Activated CD4-positive, alpha-beta T cell treated with anti-CD3 and anti-CD28 coated beads, Interleukin-2, Interleukin-4, amounts not matched to agents 100 ng/mL and 50 ng/mL, durations not matched to agents 16 hours and 8 hours (primary cell): ENCODE measurements at places on chromosomes 1 and 21.
A peak's percentile ranks its signal among the peaks of the same experiment; 100 is the strongest.

DNA sequence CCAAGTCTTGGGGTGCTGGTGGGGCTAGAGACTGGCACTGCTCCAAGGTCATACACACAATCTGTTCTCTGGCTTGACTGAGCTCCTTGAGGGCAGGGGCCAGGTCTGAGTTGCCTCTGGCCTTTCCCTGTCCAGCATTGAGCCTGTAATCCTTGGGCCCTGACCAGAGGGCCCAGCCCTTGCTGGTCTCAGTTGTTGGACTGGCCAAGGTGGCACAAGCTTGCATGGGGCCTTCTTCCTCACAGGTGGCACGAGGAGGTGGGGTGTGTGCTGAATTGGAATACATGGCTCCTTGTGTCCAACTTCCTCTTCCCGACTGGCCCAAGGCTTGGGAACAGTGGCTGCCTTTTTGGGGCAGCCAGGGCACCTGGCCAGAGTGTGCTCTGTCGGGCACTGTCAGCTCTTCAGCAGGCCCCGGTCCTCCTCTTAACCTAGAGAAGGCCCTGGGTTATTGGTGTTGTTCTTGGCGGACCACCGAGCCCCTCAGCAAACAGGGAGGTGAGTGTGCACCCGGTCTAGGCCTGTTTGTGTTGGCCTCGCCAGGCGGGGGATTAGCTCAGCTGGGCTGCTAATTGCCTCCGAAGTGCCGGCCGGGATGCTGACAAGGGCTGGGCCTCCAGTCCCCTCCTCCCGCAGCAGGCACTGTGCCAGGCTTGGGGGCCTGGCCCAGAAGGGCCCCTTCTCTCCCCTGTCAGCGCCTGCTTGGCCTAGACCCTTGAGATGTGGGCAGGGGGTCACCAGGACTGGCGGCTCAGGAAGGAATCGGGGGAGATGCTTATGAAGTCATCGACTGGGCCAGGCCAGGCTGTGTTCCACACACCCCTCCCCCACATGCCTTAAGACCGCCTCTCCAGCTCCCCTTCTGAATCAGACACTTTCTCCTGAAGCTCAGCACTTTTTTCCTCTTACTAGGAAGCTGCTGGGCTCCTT lies 28.5 kb downstream of the WNT4 start:
- DNase-seq = no peak

GRCh38 chr1:2150801-2151200 lies 43.8 kb downstream of the FAAP20 start:
- no peak for DNase-seq

DNA sequence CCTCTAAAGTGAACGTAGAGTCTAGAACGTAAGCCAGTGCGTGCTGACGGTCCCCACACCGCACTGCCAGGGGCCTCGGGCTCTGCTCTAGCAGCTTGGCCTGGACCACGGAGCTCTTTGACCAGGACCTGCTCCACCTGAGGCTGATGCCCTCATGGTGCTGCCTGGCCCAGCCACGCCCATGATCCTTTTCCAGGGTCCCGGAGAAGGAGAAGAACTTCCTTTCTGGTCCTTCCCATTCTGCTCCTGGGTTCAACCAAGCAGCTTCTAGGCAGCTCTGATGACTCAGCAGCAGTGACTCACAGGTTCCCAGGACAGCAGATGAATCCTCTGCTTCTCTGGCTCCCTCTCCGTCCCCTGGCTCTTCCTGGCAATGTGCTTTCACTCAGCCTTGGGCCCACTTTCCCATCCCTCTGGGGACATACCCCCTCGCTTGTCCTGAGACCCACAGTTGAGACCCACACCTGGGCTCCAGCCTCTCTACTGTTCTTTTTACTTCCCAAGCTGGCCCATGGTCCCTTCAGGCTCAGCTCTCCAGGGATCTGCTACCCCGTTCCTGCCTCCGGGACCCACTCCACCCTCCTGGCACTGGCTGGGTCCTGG lies 246.3 kb upstream of the RAB4A start:
- DNase-seq = no peak

- no peak for DNase-seq
These were observed 34.1 kb downstream of the PRKCZ start for GRCh38 chr1:2084306-2084705.

GRCh38 chr1:41456847-41457540 lies 27.5 kb downstream of the EDN2 start:
- no peak for DNase-seq

DNA sequence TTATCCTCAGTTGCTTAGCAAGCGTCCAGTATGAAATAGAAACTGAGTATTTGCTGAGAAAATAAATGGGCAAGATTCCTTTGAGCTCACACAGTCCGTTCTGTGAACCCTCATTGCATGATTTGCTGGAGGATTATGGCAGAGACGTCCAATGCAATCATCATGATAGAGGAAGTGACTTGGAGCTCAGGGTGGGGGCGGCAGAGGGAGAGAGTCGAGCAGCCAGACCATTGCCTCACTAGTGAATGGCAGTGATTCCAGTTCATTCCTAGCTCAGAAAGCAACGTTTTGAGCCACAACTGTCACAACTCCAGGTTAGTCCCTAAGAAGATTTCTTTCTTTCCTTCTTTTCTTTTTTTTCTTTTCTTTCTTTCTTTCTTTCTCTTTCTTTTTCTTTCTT lies 27.5 kb upstream of the COL9A2 start:
- DNase-seq = peak; percentile 15

GRCh38 chr1:1602304-1602967 lies 2.5 kb upstream of the FNDC10 start:
- no peak for DNase-seq

- DNase-seq = no peak
These were observed 14.8 kb downstream of the URB1 start for GRCh38 chr21:32377991-32378390.

GRCh38 chr1:16120940-16121410 lies 34.9 kb downstream of the EPHA2 start:
- DNase-seq = no peak

DNA sequence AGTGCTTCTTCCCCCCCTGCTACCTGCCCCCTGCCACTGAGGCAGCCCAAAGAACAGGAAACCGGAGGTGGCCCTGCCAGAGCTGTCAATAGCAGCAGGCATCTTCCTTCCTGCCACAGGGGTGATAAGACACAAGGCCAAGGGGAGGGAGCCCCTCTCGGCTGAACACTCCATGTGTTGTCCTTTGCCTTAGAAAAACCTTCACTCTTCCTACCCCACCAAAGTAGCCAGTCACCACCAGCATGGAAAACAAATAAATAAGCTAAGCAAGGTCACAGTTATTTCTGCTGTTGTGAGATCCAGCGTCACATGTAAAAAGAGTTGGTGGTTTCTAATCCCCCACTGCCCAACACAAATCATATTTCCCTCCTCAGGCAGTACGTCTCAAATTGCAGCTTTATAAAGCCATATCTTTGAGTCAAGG lies 104.8 kb upstream of the DPT start:
- no peak for DNase-seq

DNA sequence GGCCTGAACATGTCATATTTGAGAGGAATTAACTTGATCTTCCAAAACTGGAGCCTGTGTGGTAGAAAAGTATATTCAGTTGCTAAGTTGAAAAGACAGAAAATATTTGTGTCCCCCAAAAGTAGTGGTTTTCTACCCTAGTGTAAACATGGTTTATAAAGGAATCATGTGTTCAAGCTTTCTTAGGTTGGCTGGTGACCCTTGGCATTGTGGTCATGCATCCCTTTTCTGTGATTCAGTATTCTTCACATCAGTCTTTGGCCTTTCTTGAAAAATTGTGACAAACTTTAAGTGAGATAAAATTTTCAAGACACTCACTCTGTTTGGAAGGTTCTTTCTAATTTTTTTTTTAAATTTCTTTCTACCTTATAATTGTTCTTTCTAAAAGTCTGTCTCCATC lies 193.2 kb downstream of the DHRS3 start:
- no peak for DNase-seq

GRCh38 chr1:203451836-203452784 lies 23.5 kb upstream of the PRELP start:
- no peak for DNase-seq

DNA sequence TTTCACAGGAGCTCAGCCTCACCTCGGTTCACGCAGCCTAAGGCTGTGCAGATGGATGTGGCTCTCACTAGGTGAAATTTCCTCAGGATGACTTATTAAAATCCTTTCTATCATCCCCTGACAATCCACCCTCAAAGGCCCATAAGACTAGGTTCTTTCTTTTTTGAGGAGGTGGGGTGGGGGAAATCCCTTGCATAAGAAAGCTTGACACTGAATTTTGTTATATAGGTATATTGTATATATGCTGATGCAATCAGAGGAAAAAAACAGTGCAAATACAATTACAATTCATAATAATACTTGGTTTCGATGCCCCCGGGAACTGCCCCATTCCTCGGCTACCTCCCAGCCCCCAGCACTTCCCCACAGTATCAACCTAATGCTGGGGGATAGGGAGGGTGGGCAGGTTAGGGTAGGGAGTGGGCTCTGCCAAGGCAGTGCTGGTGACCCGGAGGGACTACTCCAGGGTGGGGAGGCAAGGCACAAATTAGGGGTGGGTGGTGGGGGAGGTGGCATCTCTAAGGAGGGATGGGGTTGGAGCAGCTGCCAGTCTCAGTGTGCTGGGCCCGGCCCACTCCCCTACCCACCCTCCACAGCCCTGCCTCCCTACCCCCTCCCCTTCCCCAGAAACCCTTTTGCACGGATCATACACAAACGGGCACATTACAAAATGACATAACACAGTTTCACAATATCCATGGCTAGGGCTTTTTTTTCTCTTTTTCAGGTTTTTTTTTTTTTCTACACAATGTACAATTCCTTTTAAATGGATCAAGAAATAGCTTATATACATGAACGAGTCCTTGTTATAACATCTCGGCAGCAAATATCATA lies 30.9 kb downstream of the SLC27A3 start:
- no peak for DNase-seq
